Frontal cortex (tissue), 4 donors: ENCODE measurements at places on chromosomes 13 and 19. TPM values are rescaled to one million over a fixed set of nuclear protein-coding genes. Genes with fewer than 3 reads are reported as not detected.

IGFL1 gene
- not detected for total RNA-seq

DNA sequence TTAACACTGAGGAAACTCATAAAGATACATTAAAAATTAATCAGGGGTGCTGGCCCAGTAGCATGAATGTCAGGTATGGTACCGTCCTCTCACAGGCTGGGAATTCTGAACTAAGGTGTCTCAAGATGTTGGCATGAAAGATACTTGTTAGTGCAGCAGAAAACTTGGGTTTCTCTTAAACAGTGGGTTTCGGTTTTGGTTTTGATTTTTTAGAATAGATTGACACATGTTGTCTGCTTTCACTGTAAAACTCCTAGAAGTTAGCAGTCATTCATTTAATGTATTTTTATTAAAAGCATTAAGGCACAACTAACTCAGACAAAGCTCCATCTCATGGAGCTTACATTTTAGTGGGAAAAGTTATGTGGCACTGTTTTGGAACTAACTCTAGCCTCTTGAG lies 3.5 kb upstream of the OBI1 start:
- DNase-seq, result no peak

APC2 gene
- total RNA-seq, result 116 TPM

GRCh38 chr13:39967199-39967959 lies 311.9 kb downstream of the COG6 start:
- no peak for DNase-seq

- DNase-seq, result peak; percentile 86
These were observed 2.9 kb upstream of the C19orf85 start for GRCh38 chr19:55467236-55468053.

GRCh38 chr13:37450276-37450675 lies 148.3 kb downstream of the POSTN start:
- no peak for DNase-seq

GRCh38 chr13:58573743-58574142 lies 942.2 kb downstream of the PCDH17 start:
- no peak for DNase-seq

PCDH9 gene
- total RNA-seq, result 64.4 TPM

NR1H2 gene
- 15.1 TPM for total RNA-seq

DNA sequence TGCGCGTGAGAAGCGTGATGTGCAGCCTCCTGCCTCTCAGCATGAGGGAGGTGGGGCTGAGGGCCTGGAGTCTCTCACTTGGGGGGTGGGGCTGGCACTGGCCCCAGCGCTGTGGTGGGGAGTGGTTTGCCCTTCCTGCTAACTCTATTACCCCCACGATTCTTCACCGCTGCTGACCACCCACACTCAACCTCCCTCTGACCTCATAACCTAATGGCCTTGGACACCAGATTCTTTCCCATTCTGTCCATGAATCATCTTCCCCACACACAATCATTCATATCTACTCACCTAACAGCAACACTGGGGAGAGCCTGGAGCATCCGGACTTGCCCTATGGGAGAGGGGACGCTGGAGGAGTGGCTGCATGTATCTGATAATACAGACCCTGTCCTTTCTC lies 8.7 kb downstream of the CD177 start:
- DNase-seq, result no peak

PRR19 gene
- 2.0 TPM for total RNA-seq

SERTAD1 gene
- 2.0 TPM for total RNA-seq

DNA sequence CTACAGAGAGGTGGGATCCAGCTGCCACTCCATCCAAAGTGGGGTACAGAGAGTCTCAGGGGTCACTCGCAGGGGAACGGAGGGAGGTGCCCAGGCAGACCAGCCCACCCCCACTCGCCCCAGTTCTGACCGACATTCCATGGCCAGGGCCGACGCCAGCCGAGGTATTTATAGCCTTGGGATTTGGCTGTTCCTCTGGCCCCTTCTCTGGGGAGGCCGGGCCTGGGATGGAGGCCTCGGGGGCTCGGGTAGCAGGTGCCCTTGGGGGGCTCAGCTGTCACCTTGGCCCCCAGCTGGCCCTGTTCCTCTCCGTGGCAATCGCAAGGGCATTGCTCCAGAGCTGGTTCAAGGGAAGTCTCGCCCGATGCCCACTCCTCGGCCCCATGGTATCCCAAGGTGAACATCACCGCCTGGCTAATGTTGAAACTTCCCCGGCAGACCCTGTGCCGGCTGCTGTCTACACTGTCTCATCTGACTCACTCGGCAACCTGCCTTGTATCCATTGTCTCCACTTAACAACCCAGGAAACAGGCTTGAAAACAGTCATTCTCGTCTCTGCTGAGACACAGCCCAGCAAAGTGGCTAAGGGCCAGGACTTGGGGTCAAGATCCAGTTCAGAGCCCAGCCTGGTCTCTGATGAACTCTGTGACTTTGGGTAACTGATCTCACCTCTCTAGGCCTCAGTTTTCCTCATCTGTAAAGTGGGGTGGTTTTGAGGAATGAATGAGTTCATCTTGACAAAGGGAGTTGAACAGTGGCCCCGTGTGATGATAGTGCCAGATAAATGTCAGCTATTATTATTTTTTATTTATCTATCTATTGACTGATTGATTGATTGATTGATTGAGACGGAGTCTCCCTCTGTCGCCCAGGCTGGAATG lies 9.7 kb downstream of the PRKACA start:
- DNase-seq, result no peak

GRCh38 chr19:43380771-43381386 lies 27.4 kb downstream of the CD177 start:
- DNase-seq, result no peak

DNA sequence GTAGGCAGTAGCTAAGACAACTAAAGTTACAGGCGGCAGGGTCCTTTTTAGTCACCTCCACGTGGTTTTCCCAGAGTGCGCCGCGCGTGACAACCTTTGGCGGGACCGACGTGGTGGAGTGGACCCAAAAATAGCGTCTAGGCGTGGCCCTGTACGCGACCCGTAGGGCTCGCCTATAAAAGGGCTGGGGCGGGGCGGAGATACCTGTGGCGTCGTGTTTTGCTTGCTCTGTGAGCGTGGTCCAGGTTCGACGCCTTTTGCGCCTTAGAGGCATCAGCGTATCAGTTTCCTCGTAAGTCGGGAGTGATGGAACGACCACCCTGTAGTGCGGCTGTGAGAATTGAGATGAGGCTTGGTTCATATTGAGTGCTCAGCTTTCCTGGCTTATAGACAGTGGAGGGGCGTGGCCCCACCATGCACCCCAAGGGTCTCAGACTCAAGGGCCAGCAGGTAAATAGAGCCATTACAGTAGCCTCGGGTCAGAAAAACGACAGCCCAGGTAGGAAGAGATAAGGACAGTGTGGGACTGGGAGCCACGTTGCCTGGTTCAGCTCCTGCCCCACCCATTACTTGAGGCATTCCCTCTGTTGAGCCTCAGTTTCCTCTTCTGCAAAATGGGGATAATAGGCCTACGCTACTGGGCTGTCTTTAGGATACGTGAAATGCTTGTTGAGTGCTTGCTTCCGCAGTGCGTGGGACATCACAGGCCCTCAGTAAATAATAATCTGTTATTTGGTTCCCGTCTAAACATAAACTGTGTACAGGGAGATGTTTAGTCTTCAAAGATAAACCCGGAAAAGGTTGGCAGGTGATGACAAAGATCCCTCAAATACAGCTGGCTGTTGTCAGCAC lies 693 bp upstream of the TMED1 start:
- peak; percentile 76 for DNase-seq

DNA sequence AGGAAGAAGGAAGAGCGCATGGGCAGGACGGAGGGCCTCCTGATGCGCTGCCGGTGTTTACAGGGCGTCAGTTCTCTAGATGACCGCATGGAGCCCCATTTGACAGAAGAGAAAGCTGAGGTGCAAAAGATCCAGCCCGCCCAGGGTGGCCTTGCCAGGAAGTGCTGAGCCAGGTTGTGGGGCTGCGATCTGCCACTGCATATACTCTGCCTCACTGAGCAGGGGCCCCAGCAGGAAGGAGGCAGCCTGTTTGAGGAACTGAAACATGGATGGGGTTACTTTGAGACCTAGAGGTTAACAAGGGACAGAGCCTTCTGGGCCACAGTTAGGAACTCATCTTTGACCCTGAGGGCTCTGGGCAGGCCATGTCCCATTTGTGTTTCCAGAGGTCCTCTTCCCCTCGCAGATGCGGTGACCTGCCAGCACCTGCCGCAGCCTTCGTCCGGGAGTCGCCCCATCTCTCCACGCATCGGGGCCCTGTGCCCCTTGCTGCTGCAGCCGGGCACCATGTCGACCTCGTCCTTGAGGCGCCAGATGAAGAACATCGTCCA lies 3.2 kb downstream of the EPN1 start:
- no peak for DNase-seq

GRCh38 chr19:4391306-4391693 lies 9.0 kb downstream of the SH3GL1 start:
- no peak for DNase-seq

DNA sequence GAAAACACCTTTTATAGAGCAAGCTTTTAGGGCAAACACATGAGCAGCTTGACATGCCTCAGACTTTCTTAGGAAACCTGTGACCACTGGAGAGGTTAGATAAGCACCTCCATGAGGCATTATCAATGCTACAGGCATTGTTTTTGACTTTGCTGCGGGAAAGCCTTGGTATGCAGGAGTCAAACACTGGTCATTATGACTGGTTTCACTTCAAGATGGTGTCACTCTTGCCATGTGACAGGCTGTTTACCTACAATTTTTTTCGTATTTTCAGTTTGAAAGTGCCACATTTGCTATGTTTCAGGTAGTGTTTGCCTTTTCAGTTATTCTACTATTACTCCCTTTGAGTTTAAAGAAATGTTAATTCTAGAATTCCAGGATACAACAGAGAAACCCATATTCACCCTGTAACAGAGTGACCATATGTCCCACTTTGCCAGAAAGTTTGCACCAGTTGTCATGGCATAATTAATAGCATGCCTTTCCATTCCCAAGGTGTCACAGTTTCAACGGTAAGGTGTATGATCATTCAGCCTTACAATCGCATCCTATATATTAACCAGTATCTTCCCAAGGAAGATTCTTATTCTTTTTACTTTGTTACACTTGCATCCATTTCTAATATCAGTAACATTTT lies 33.0 kb downstream of the USP12 start:
- no peak for DNase-seq

DNA sequence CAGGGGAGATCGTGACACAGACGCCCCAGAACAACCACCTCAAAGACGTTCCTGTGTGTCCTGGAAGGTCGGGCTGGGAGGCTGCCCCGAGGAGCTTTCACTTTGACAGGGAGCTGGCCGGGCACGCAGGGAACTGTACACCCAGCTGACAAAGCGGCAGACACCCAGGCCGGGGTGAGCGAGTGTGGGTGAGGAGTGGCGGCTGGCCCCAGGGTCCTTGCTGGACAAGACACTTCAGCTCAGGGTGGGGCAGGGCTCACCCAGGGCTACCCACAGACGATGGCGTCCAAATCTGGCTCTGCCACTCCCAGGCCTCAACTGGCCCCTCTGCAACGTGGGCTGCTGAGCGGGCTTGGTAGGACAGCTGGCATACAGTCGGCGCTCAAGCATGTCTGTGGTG lies 2.0 kb downstream of the FGF22 start:
- DNase-seq, result no peak

LGI4 gene
- total RNA-seq, result 9.0 TPM

DNA sequence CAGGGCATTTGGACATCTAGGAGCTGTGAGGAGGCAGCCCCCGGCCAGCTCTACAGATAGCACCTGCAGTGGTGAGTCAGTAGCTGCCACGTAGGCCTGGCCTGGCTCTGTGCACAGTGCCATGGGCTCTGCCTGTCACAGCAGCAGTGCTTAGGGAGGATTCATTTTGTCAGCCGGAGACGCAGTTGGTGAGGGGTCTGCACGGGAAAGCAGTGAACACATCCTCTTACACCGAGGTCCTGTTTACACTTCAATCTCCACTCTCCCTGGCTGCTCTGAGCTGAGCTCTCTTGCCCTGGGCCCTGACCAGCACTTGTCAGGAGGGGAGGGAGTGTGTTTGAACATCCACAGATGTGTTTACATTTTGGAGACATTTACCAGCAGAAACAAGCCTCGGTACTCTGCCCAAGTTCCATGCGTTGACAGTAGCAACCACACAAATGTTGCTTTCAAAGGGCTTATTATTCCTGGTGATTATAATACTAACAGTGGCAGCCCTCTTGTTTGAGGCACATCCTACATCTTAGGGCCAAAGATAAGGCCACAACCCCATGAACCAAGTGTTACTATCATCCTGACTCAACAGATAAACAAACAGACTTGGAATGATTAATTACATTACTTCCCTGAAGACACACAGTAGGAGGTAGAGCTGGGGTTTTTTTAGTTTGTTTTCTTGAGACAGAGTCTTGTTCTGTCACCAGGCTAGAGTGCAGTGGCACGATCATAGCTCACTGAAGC lies 148.9 kb downstream of the USP12 start:
- no peak for DNase-seq

GRCh38 chr19:41589371-41589770 lies 13.4 kb downstream of the CEACAM21 start:
- no peak for DNase-seq

FPR1 gene
- total RNA-seq, result 4.5 TPM

ZNF418 gene
- 53.4 TPM for total RNA-seq

DNA sequence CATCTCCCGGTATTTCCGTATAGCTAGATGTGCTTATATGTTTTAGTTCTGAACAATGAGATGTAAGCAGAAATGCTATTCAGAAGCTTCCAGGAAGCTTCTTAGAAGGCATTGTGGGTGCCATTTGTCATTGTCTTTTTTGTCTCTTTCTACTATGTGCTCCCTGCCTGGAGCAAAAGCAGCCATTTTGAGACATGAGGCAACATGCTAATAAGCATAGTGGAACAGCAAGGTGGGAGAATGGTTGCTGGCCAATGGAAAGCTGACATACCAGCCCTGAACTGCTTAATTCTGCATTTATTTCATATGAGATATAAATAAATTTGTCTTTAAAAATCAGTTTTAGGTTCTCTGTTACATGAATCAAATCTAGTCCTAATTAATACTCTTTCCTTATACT lies 299.7 kb downstream of the LMO7 start:
- DNase-seq, result no peak

DNA sequence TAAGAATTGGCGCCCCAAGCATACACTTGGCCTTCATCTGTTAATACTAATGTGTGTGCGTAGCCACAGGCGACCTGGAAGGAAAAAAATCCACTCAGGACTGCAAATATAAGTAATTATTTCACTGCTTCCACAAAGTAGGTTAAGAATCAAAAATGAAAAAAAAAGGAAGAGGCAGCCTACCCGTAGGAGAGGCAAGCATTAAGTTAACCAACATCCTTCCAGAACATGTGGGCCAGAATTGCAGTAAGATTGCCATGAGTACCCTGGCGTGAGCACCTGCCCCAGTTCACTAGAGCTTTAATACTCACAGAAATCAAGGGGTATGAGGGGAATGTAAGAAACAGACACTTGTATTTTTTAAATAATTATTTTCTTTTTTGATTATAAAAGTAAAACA lies 22.2 kb downstream of the RCBTB2 start:
- no peak for DNase-seq

- DNase-seq, result no peak
These were observed 1985.7 kb upstream of the PRR20A start for GRCh38 chr13:55155046-55155445.

GRCh38 chr19:33492090-33492489 lies 29.5 kb downstream of the PEPD start:
- DNase-seq, result no peak
